ENCODE measurements at places on chromosomes 5 and 9. TPM values are rescaled to one million over a fixed set of nuclear protein-coding genes. Genes with fewer than 3 reads are reported as not detected.
A peak's percentile ranks its signal among the peaks of the same experiment; 100 is the strongest.

C5orf34 gene
- total RNA-seq, result 1.9 TPM

MSMP gene
- not detected for total RNA-seq

ABCA2 gene
- 69.0 TPM for total RNA-seq

TEX48 gene
- not detected for total RNA-seq

GAPT gene
- 0.67 TPM for total RNA-seq

NRG2 gene
- not detected for total RNA-seq

DNA sequence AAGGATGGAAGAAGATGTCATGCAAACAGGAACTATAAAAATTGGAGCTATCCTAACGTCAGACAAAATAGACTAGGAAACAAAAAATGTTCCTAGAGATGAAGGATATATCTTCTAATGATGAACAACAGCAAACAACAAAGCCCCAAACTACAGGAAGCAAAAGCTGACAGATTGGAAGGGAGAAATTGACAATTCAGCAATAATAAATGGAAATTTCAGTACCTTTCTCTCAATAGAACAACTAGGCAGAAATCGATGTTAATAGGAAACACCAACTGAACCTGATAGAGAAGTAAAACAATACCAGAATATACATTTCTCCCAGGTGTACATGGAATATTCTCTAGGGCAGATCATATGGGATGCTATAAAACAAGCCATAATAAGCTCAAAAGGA, 7.6 kb downstream of the SCGB3A1 start:
- no peaks in the 10 kb centered on the region for H3K27me3 ChIP-seq
- H3K36me3 ChIP-seq, result no peaks in the 10 kb centered on the region
- no peak overlapping the region for H3K4me3 ChIP-seq
- H3K27ac ChIP-seq, result no peak overlapping the region
- no peaks in the 10 kb centered on the region for H3K4me1 ChIP-seq

GRCh38 chr5:35863159-35863558, 6.5 kb downstream of the IL7R start:
- H3K36me3 ChIP-seq, result no peaks in the 10 kb centered on the region
- H3K27ac ChIP-seq, result peak overlapping the region; percentile 62
- H3K4me3 ChIP-seq, result peak overlapping the region; percentile 38
- no peaks in the 10 kb centered on the region for H3K4me1 ChIP-seq
- no peaks in the 10 kb centered on the region for H3K27me3 ChIP-seq
- no peak for DNase-seq

GRCh38 chr5:137604348-137605095, 105.4 kb upstream of the SPOCK1 start:
- H3K36me3 ChIP-seq, result no peaks in the 10 kb centered on the region
- no peaks in the 10 kb centered on the region for H3K4me1 ChIP-seq
- H3K27me3 ChIP-seq, result no peaks in the 10 kb centered on the region
- H3K4me3 ChIP-seq, result no peak overlapping the region

GRCh38 chr5:168747987-168748777, 169.0 kb upstream of the PANK3 start:
- no peaks in the 10 kb centered on the region for H3K36me3 ChIP-seq
- H3K27me3 ChIP-seq, result no peaks in the 10 kb centered on the region
- no peaks in the 10 kb centered on the region for H3K4me1 ChIP-seq
- no peak overlapping the region for H3K4me3 ChIP-seq
- peak; percentile 52 for DNase-seq

DNA sequence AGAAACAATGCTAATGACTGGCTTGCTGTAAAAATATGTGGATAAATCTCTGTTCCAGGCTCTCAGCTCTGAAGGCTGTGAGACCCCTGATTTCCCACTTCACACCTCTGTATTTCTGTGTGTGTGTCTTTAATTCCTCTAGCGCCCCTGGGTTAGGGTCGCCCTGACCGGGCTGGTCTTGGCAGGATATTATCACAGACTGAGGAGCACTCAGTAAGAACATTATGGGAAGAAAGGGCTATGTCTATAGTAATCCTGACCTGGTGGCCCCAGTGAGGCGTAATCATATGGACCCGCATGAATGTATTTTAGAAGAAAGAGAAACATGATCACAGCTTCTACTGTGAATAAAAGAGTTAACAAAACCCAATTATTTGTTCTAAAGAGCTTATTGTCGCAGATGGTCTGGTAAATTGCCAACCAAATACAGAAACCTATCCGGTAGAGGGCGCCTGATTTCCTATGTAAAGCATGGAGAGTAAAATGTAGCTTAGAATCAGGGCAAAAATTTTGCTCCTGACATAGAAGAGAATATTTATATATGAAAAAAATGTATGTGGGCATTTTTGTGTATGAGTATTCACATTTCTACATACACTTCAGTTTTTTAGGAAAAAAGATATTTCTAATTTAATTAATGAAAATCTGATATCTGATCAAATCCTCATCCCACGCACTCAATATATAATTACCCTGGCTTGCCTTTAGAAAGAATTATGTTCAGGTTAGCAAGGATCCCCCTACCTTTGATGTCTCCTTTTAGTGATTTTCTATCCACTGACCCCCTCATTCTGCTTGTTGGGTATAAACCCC, 5.8 kb upstream of the IFNA1 start:
- H3K4me3 ChIP-seq, result no peak overlapping the region
- H3K4me1 ChIP-seq, result no peaks in the 10 kb centered on the region
- no peaks in the 10 kb centered on the region for H3K36me3 ChIP-seq

- H3K36me3 ChIP-seq, result no peaks in the 10 kb centered on the region
- no peak overlapping the region for H3K4me3 ChIP-seq
- H3K27me3 ChIP-seq, result no peaks in the 10 kb centered on the region
- H3K27ac ChIP-seq, result no peak overlapping the region
Observed at GRCh38 chr5:148542812-148543211, 111.5 kb downstream of the HTR4 start.

- no peaks in the 10 kb centered on the region for H3K36me3 ChIP-seq
- DNase-seq, result peak; percentile 59
- H3K4me1 ChIP-seq, result peaks cover 44% of the 10 kb centered on the region
- H3K27ac ChIP-seq, result peak overlapping the region; percentile 84
Observed at GRCh38 chr5:150161242-150162141, 5.1 kb upstream of the CDX1 start.

- no peaks in the 10 kb centered on the region for H3K27me3 ChIP-seq
- H3K4me3 ChIP-seq, result no peak overlapping the region
- H3K4me1 ChIP-seq, result no peaks in the 10 kb centered on the region
- H3K36me3 ChIP-seq, result no peaks in the 10 kb centered on the region
Observed at GRCh38 chr9:114282507-114282906, 40.4 kb upstream of the ORM1 start.

- DNase-seq, result no peak
- H3K36me3 ChIP-seq, result no peaks in the 10 kb centered on the region
- H3K27me3 ChIP-seq, result no peaks in the 10 kb centered on the region
- H3K4me1 ChIP-seq, result no peaks in the 10 kb centered on the region
Observed at GRCh38 chr5:4413996-4414395, 726.1 kb upstream of the ADAMTS16 start.

GRCh38 chr9:133460405-133461175, 812 bp downstream of the CACFD1 start:
- H3K27me3 ChIP-seq, result no peaks in the 10 kb centered on the region
- peak overlapping the region; percentile 98 for H3K27ac ChIP-seq
- H3K4me1 ChIP-seq, result peaks cover 22% of the 10 kb centered on the region
- DNase-seq, result peak; percentile 75
- H3K36me3 ChIP-seq, result peaks cover 7% of the 10 kb centered on the region

- H3K4me3 ChIP-seq, result no peak overlapping the region
- H3K27ac ChIP-seq, result no peak overlapping the region
- H3K27me3 ChIP-seq, result no peaks in the 10 kb centered on the region
Observed at GRCh38 chr5:103346162-103346748, 87.7 kb downstream of the MACIR start.

DNA sequence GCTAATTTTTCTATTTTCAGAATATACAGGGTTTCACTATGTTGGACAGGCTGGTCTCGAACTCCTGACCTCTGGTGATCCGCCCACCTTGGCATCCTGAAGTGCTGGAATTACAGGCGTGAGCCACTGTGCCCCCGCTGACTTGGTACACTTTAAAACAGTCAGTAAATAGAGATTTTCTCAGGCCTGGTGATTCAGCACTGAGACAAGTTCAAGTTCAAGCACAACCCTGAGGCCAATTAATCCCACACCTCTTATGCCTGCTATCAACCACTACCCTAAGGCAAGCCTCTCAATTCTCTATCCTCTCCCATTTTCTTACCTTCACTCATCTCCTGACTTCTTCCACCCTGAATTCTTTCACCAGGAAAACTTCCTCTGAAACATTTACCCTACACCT, 18.9 kb downstream of the MUSK start:
- no peaks in the 10 kb centered on the region for H3K4me1 ChIP-seq
- H3K27ac ChIP-seq, result no peak overlapping the region
- H3K36me3 ChIP-seq, result no peaks in the 10 kb centered on the region
- no peak for DNase-seq

Measured in Peyer's patch (tissue), 4 donors.